Epithelial cell of prostate (primary cell): ENCODE measurements at places on chromosomes 3 and 15.
A peak's percentile ranks its signal among the peaks of the same experiment; 100 is the strongest.

- no peak for DNase-seq
Observed at GRCh38 chr15:66907826-66908743, 157.3 kb upstream of the SMAD3 start.

DNA sequence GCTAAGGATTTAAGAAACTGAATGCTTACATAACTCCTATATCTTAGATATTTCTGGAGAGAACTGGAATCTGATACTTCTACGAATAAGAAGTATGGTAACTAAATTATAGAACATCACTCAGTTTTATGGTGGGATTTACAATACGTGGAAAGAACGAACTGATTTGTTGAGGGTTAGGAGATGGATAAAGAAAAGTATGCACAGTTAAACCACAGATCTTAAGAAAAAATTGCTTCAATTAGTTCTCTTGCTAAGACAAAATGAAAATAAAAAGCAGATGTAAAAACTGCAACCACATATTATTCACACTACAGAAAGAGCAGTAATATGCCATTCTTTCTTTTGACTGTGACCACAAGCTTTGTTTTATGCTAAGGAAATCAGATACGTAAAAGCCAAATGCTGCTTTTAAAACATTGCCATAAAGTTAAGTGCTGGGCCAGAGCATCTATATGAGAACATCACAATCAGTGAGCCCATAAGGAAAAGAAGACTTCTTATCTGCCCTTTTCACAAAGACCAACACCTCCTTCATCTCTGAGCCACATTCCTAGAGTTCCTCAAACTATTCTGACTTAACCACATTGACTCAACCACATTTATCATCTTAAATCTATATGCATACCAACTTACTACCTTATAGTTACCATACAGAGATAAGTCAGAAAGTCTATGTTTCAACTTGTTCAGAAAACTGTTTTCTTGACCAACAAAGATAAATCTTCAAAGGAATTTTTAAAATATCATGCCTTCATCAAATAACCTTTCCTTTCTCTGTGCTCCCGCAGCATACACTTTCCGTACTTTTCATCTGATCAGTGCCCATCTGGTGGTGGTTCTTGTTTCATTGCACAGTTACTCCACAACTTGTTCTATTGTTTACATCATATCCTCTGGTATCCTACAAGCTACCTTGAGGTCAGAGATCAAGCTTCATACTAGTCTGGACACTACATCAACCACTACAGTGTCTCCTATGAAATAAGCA lies 61.7 kb downstream of the FSIP1 start:
- DNase-seq, result peak; percentile 16

DNA sequence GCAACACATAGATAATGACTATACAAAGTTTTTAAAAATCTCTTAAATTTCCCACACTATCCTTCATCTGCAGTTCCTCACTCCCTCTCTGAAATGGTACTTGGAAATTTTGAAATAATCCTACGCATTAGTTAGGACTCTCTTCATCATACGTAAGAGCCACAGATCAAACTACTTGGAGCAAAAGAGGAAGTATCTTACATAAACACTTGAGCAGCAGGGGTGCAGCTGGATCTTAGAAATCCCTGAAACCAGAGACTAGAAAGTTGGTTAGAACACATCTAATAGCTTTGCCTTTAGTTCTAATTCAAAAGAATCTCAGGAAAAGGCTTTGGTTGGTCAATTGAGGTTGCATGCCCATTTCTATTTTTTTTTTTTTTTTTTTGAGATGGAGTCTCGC lies 38.8 kb upstream of the ZNF445 start:
- DNase-seq, result no peak

DNA sequence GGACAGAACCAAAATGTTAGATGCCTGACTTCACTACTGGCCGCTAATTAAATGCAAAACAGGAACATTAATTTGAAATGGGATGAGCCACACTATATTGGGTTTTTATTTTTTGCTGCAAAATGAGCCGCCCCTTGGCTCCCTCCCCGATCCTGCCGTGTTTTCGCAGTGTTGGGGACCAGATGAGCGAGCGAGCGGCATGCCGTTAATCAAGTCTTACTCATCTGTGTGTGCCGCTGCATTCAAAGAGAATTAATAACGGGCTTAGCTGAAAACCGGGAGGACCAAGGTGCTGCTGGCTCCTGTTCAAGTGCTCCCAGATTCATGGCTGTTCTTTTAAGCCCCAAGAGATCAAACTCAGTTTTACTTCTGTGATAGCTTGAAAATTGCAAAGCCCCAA lies 20.0 kb downstream of the TAFA4 start:
- DNase-seq, result no peak

- DNase-seq, result no peak
Observed at GRCh38 chr15:58870451-58870850, 63.0 kb downstream of the SLTM start.

DNA sequence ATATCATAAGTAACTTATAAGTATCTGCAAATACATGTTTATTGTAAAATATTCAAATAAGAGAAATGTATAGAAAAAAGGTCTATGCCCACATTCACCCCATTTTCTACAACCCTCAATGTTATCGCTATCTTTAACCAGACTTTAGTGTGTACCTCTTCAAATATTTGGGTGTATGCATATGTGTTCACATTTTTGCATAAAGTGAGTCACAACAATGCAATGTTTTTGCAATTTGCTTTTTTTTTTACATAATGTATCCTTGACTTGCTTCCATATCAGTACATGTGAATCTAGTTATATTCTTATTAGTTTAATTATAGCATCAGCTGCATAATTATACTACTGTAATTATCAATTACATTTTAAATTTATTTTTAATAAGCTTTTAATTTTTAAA lies 117.3 kb upstream of the LYSMD4 start:
- no peak for DNase-seq

GRCh38 chr3:105360003-105360402 lies 6.7 kb upstream of the ALCAM start:
- DNase-seq, result no peak

DNA sequence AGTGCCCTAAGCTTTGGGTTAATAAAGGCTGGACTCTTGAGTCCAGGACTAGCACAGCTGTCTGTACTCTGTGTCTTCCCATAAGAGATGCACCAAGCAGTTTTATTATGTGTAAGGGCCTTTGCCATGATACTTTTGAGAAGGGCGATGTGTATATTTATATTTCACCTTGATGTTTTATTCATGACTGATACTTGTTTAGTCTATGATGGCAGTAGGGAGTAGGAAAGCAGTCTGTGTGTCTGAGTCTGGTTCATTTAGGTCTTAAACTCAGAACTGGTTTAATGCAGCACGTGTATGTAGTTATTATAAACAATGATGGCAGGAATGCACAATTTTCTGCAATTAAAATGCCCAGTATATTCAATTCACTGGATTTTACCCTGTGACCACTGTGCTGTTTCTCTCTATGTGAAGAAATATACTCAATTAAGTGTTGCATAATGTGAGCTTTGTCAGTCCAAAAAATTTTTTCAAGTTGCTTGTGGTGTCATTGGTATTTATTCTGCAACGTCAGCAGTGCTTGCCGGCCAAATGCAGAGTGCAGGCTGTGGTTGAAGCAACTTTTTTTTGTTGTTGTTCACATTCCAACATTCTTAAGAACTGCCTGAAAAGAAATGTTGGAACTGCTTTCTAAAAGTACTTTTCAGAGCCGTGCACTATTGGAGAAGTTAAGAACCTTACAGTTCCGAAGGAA lies 423.7 kb upstream of the SEMA6D start:
- no peak for DNase-seq

GRCh38 chr15:60212536-60212935 lies 185.2 kb downstream of the ANXA2 start:
- DNase-seq, result peak; percentile 6

DNA sequence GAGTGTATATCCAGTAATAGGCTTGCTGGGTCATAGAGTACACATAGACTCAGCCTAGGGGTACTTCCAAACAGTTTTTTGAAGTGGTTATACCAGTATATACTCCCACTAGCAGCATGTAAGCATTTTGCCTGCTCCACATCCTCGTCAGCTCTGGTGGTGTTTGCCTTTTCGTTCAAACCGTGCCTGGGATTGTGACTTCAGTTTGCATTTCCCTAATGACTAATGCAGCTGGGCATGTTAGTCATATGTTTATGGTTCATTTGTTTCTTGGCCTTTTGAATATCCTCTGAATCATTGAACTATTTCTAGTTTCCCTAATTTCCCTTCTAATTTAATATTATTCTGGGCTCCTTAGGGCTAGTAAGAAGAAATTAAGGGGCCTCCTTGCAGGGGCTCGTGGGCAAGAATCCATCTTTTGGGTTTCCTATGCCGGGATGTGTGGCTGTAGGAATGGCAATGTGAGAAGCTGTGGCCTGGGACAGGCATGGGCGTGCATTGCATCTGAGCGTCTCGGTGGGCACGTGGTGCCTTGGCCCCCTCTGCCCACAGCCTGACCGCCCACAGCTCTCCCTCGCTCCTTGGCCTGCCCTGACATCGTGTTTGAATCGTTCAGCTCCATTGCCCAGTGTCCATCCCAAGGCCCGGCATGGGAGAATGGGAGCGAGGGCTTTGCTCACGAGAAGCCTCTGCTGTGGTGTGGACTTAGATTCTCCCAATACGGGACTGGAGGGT lies 26.4 kb downstream of the FAH start:
- peak; percentile 83 for DNase-seq

DNA sequence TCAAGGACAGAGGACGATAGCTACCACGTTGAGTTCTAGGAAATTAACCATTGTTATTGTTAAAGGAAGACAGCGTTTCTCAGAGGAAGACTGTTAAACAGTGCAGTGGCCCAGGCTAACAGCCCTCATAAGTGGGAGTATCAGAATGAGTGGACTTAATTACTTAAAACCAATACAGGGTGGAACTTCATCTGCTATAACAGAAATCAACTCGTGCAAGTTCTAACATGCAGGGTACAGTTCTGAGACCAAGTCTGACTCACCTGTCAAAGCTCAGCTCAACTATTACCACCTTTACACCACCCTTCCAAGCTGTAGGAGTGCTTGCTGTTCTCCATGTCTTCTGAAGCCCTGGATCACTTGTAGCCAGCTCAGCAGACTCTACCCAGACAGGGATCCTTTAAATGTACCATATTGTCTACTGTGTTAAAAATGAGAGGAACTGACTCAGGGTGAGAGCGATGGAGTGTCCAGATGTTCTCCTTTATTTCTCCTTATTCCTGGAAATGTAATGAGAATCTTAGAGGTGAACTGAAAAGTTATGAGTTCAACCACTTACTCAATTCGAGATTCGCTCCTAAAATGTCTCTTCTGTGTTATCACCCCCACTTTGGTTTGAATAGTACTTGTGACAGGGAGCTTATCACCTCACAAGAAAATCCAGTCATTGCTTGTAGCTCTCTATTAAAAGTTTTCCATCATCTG lies 26.5 kb downstream of the CD86 start:
- DNase-seq, result peak; percentile 53

- no peak for DNase-seq
Observed at GRCh38 chr15:37289109-37289765, 188.9 kb upstream of the MEIS2 start.

GRCh38 chr3:184642631-184643285 lies 69.1 kb downstream of the MAGEF1 start:
- no peak for DNase-seq

GRCh38 chr3:39029556-39029955 lies 22.2 kb downstream of the SCN11A start:
- DNase-seq, result no peak

DNA sequence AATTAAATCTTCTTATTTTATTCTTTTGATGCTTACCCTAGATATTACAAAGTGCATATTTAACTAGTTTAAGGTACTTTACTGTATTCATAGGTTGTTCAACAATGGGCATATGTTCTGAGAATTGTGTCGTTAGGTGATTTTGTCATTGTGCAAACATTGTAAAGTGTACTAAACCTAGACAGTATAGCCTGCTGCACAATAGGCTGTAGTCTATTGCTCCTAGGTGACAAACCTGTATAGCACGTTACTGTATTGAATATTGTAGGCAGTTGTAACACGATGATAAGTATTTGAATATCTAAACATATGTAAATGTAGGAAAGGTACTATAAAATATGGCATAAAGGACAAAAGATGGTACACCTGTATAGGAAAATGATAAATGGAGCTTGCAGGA lies 100.7 kb downstream of the CACNA2D3 start:
- no peak for DNase-seq

GRCh38 chr15:42508263-42508690 lies 12.8 kb downstream of the SNAP23 start:
- DNase-seq, result no peak

DNA sequence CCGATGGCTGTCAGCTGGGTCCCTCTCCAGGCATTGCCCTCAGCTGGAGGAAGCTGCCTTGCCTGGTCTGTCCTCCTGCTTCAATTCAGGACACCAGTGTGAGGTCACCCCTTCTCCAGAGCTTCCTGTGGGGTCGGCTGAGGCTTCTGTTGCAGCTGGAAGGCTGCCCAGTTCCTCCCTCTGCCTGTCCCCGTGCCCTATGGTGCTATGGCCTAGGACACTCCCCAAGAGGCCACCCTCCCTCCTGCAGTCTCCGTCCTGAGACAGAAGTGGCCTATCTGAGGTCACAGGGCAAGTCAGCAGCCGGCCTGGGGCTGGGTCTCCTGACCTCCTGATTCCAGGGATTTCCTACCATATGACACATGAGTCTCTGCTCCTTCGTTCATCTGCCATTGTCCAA lies 57.9 kb downstream of the RASGRF1 start:
- DNase-seq, result no peak

DNA sequence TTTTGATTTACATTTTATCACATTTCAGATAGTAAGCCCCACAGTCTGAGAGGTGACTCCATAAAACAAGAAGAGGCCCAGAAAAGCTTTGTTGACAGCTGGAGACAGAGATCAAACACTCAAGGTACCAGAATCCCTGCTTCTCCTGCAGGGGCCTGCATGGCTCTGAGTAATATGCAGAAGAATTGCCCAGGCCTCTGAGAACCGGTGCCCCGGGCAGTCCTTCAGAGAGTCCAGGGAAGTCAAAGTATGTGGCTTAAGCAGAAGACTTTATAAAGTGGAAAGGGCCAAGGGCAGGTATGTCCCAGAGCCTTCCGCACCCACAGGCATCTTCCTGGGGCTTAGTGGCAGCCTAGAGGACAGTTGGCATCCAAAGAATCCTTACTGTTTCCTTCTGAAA lies 12.8 kb downstream of the ATRIP start:
- no peak for DNase-seq

DNA sequence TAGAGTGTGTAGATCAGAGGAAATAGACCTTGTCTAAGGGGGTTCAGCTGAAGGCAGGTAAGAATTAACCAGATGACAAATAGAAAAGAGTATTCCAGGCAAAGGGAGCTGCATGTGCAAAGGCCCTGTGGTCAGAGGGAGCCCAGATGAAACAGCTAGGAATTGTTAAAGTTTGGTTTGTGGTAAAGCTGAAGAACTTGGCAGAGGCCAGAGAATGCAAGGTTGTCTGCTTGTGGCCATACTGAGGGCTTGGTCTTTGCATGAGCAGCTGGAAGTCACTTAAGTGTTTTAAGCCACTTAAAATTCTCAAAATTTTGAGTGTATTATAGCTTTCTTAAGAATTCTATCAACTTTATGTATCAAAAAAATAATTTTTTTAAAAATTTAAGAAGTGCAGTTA lies 116.5 kb downstream of the NEK10 start:
- no peak for DNase-seq

DNA sequence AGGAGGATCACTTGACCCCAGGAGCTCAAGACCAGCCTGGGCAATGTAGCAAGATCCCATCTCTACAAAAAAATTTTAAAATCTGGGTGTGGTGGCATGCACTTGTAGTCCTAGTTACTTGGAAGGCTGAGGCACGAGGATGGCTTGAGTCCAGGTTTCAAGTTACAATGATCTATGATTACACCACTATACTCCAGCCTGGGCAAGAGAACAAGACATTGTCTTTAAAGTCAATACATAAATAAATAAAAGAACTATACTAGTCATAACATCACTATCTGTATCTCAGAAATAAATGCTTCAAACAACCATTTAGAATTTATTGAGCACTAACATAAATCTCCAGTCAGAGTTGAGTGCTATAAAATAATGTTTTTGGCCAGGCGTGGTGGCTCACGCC lies 8.5 kb upstream of the PHLDB2 start:
- peak; percentile 55 for DNase-seq
